Stimulated activated CD4-positive, alpha-beta T cell treated with anti-CD3 and anti-CD28 coated beads, TNF-alpha, amount 100 ng/mL, for 48 hours (primary cell): ENCODE measurements at places on chromosomes 4 and X.
A peak's percentile ranks its signal among the peaks of the same experiment; 100 is the strongest.

GRCh38 chr4:11801466-11802446, 373.1 kb upstream of the HS3ST1 start:
- no peak for DNase-seq

- no peak for DNase-seq
These were observed 369.4 kb upstream of the CNKSR2 start for GRCh38 chrX:21004835-21005234.

DNA sequence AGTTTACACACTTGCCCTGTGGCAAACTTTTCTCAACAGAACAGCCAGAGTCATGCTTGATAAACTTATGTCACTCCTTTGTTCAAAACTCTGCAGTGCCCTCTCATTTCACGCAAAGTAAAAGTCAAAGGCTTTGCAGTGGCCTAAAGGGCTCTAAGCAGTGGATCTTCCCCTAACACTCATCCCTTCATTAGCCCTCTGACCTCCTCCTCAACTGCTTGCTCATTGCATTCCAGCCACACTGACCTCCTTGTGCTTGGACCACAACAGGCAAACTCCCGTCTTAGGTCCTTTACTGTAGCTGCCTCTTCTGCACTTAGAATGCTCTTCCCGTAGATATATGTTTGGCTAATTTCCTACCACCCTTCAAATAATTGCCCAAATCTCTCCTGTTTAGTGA, 5.6 kb downstream of the PRDM5 start:
- DNase-seq: no peak

DNA sequence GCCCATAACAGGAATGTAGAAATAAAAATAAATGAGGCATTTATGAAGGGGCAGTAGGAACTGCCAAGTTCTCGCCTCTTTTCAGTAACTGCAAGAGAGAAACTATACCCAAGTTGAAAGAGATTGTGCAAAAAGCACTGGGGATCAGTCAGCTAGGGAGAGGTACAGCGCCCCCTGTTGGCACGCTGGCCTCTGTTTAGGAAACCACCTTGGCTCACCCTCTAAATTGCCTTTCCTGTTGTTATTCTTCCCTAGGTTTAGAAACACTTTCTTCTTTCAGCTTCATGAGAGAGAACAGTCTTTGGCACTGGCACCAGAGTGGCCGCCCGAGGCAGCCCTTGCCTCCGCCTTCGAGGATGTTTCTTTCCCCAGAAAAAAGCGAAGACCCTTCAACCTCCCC, 348.5 kb downstream of the MID1IP1 start:
- peak; percentile 47 for DNase-seq

DNA sequence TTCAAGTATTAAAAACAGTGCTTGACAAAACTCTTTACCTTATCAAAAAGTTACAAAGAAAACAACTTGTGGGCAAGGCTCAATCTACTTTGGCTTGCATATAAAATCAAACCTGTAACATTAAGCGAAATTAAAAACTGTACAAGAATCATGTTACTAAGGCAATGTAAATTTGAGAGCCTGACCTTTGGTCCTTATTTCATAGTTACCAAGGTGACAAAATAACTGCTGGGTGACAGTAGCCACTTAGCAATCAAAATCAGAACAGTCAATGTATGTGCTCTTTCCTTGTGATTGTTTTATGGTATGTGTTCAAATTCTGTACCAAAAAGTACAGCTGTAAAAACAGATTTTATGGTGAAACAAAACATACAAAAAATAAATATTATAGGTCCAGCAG, 204.0 kb downstream of the RASL11B start:
- no peak for DNase-seq

- DNase-seq: no peak
These were observed 78.8 kb upstream of the LEF1 start for GRCh38 chr4:108247387-108248049.

DNA sequence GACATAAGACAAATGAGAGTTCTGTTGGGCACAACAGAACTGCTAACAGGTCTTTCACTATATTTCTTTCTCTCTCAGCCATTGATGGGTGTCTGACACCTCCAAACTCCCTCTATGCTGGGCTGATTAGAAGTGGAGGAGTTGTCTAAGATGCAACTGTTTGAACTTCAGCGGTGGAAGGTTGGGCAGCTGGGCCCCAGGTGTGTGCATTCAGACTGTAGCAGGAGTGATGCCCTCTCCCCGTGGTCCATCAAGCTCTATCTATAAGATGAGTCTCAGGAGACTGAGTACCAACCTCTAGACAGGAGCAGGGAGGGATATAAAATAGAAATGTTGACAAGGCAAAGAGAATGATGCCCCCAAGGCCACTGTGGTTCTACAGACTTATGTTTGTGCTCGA, 28.2 kb upstream of the CHRNA9 start:
- no peak for DNase-seq

GRCh38 chrX:78624962-78625909, 33.9 kb downstream of the RTL3 start:
- DNase-seq: no peak

- DNase-seq: no peak
These were observed 44.1 kb upstream of the SH3RF1 start for GRCh38 chr4:169314906-169315305.

DNA sequence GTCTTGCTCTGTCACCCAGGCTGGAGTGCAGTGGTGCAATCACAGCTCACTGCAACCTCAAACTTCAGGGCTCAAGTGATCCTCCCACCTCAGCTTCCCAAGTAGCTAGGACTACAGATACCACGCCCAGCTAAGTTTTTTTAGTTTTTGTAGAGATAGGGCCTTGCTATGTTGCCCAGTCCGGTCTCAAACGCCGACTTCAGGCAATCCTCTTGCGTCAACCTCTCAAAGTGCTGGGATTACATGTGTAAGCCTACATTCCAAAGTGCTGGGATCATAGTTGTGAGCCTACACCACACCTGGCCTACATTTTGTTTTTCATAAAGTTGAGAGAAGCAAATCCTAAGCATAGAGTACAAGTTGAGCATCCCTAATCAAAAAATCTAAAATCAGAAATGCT, 42.2 kb downstream of the SMARCA5 start:
- no peak for DNase-seq

- DNase-seq: no peak
These were observed 1.0 kb upstream of the SUV39H1 start for GRCh38 chrX:48695534-48695896.

DNA sequence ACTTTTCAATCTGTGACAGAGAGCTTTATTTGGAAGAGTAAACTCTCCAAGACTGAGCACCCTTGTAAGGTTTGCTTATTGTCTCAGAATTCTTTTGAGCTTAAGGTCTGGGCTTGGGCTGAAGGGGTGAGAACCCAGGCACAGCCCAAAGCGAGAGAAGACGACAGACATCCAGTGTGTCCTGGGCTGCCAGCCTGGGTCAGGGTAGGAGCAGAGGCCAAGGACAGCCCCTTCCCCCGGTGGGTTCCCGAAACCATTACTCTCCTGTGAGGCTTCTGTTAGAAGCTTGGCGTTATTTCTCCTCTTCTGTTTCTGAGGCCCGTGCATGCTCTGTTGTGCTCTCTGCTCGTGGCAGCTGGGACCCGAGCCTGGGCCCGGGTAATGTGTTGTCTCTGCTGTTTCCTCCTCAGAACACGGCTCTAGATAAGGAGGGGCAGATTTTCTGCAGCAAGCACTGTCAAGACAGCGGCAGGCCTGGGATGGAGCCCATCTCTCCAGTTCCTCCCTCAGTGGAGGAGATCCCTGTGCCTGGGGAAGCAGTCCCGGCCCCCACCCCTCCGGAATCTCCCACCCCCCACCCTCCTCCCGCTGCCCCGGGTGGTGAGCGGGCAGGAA, 177.5 kb downstream of the DCLK2 start:
- no peak for DNase-seq

DNA sequence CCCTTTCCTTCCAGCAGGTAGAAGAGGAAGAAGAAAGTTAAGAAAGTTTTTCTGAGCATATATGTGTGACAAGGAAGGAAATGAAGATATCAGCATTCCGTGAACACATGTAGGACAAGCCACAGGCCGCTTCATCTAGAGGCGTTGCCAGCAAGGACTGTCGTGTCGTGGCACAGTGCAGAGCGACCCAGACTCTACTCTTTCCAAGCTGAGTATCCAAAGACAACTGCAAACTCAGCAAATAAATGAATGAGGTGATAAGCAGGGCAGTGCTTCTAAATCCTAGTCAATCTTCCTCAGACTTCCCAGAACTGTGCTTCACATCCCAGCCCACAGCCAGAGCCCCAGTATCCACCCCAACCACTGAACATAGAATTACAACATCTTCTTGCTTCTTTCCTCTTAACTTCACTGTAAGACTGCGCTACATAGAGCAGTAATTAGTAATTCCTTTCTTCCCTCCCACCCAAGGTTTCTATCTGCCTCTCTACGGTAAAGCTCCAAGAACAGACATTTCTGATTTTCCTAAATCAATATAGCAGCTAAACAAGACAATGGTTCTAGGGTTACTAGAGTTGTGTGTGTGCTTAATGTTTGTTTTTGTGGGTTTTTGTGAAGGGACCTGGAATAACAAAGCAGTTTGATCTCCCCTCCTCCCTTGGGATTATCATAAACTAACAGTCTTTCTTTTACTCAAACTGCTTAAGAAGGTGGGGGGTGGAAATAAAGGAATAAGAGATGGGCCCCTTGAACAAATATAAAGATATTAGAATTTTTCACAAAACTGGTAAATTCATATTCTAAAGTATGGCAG, 71.6 kb downstream of the PAPSS1 start:
- no peak for DNase-seq

DNA sequence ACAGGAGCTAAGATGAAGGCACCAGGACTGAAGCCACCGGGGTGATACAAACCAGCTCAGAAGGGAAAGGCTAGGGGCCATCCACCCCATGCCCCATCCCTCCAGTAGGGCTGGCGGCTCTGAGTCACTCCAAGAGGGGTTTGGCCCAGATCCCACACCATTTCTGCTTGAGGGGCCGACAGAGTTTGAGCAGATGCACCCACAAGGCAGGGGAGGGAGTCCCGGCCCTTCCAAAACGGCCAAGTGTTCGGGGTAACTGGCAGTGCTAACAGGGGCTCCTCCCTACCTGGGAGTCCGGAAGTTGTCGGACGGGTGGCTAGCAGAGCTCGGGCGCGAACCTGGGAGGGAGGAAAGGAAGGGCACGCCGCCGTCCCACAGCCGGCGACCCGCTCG, 412 bp downstream of the SLC10A3 start:
- no peak for DNase-seq

DNA sequence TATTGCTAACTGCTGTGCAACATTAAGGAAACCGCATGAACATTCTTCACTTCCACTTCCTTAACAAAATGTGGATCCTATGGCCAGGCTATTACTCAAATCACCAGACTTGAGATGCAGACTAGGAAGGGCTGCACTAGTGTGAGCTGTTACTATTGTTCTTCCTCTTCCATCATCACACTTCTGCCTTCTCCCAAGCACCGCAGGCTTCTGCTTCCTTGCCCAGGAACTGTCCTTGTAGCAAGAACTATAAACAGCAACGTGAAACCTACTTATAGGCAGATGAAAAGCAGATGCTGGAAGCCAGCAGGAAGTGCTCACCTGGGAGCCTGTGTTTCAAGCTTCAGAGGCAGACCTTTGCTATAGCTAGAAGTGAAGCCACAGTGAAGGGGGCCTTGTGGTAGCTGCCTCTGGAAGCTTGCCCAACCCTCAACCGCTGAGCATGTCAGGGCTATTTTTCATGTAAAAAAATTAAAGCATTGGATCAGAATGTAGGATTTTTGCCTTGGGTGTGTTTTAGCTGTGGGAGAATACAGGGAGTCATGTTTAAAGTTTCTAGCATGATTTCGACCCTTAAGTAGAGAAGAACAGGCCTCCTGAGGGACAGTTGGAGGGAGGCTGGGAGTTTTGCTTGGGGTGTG, 43.9 kb downstream of the CLNK start:
- no peak for DNase-seq

DNA sequence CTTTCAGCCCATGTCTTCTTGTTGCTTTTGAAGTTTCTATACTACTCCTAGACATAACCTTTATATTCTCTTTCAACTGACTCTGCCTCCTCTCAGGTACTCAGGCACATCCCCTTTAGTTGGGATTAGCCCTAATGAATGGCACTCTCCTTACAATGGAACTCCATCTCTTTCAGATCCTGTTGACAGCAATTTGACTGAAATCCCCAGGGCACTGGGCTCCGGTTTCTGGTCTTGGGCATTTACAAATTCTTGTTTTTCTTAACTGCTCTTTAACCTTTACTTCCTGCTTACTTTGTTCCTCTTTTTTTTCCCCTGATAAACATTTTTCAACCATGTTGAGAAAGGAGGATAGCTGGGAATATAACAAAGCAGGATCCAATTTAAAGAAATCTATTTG, 68.9 kb downstream of the ENOX2 start:
- no peak for DNase-seq
